ENCODE measurements at places on chromosomes 11 and 22. TPM values are rescaled to one million over a fixed set of nuclear protein-coding genes. Genes with fewer than 3 reads are reported as not detected.

CHEK1 gene
- polyA plus RNA-seq, result 6.7 TPM

GGTLC2 gene
- polyA plus RNA-seq, result not detected

TP53AIP1 gene
- 32.8 TPM for polyA plus RNA-seq

SMTNL1 gene
- polyA plus RNA-seq, result not detected
